ENCODE measurements at places on chromosomes 6 and 20.

GRCh38 chr6:147742440-147742839, 233.9 kb downstream of the SAMD5 start:
- DNase-seq = no peak

DNA sequence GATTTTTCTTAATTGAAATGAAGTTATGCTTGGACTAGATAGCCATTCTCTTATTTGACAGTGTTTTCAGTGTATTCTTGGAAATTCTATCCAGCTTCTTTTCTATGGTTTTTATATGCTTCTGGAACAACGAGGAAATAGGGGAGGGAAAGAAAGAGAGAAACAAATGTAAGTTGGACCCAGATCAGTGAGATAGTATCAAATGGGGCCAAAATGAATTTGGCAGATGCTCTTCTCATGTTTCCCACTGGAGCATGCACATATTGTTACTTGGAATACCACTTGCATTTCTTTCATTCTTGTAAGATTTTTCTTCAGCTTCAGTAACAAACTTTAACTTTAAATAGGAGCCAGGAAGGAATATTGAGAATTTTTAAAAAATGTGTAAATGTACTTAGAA, 312.3 kb downstream of the PRL start:
- DNase-seq = no peak

- DNase-seq = no peak
Observed at GRCh38 chr6:140485740-140486449, 1111.4 kb upstream of the CITED2 start.

GRCh38 chr6:24690593-24690992, 23.7 kb downstream of the ACOT13 start:
- DNase-seq = no peak

DNA sequence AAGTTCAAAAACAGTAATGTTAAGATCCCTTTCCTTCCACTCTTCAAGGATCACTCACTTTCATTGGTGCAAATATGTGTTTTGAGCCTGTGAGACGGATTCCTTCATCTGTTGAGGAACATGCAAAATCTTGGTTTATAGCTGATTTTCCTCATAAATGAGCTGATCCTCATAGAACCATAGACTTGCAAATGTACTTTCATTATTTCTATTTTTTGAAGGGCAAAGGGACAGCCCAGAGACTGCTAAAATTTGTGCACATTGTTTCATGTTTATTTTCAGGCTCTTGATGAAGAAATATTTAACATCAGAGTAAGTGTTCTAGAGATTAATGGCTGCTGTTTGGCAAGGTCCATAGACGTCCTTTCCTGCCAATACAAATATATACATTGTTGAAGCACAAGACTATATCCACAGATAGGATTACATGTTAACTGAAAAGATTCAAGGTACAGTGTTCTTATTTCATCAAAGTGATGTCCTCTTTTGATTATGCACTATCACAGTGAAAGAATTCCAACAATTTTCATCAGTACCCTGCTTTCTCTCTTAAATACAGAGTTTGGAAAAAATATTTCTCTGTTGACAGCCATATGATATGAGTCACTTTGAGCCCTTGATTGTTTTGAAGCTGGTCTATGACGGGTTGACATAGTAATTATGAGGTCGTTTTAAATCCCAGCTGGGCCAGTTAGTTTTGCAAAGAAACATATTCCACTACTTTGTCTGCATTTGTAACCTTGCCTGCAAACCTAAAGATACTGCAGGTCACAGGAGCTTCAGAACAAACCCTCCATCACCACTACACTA, 95.7 kb downstream of the FILIP1 start:
- no peak for DNase-seq

DNA sequence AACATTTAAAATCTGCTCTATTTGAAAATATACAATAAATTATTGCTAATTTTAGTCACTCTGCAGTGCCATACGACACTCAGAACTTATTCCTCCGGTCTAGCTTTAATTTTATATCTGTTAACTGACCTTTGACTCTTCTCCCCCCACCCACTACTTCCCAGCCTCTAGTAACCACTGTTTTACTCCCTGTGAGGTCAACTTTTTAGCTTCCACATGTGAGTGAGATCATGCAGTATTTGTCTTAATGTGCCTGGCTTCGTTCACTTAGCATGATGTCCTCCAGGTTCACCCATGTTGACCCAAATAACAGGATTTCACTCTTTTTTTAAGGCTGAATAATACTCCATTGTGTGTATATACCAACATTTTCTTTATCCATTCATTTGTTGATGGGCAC, 80.8 kb downstream of the RPP40 start:
- no peak for DNase-seq

- DNase-seq = no peak
Observed at GRCh38 chr6:8619853-8620252, 184.5 kb upstream of the SLC35B3 start.

DNA sequence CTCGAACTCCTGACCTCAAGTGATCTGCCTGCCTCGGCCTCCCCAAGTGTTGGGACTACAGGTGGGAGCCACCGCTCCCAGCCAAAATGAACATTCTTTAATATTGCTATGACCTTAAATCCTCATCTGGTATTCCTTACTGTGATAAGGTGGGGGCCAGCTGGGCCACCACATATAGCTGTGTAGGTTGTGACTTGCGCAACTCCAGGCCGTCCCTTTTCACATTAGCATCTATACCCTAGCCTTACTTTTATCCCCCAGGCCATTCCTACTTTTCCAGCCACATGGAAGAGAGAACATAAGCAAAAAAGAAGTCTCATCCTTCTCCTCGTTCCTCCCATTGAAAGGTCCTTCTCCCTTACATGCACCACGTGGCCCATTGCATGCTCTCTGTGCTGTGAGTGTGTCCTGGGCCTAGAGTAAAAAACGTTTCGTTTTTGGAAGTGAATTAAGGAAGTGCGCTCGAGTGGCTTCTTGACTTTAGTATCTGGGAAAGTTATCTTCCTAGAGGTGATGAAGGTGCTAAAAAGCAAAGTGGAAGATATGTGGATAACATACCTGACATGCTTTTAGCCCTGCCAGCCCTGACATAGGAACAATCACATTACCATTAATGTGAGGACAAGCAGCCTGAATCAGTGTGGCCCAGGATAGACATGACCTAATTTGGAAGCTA, 56.8 kb upstream of the KIF13A start:
- no peak for DNase-seq

DNA sequence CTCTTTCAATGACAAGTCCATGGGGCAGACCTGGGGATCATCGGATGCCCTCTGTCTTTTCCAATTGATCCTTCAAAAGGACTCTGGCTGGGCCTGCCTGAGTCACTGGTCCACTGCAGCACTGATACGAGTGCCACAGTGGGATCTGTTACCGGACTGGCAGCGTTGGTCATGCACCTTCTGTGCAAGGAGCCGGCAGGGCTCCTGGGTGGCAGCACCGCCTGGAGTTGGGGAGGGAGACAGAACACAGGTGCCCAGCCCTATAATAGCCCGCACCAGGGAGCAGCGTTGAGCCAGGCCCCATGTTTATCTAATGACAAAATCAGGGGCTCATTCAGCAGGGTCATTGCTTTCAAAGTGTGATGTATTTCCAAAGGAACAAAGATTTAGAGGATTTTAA, 64.2 kb upstream of the NXT1 start:
- DNase-seq = no peak

GRCh38 chr20:33709398-33709797, 10.7 kb downstream of the PXMP4 start:
- no peak for DNase-seq

DNA sequence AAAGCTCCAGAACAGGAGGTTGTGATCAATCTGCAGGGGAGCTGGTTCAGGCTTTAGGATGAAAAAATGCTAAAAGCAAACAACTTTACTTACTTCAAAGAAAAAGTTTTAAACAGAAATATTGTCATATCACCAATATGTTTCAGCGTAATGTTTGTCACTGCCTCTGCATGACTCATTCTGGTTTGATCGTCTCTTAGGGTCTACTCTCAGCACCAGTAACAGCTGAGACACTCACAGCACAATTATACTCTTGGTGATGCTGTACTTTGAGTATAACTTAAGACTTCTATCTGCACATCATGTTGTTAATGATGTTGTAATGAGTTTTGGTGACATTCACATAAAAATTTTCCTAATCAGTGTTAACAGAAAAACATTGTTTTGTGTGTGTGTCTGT, 665.4 kb downstream of the EPM2A start:
- no peak for DNase-seq

DNA sequence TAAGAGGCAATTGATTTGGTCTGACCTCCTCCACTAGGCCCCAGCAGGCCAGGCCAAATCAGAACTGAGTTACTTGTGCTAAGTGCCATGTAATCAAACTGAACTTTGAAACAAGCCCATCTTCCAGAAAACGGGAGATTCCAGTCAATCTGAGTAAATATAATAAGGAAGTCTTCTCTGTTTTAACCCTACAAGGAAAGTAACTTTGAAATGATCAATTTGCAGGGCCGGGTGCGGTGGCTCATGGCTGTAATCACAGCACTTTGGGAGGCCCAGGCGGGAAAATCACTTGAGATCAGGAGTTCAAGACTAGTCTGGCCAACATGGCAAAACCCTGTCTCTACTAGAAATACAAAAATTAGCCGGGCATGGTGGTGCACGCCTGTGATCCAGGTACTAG, 2.0 kb upstream of the SHLD1 start:
- DNase-seq = no peak

DNA sequence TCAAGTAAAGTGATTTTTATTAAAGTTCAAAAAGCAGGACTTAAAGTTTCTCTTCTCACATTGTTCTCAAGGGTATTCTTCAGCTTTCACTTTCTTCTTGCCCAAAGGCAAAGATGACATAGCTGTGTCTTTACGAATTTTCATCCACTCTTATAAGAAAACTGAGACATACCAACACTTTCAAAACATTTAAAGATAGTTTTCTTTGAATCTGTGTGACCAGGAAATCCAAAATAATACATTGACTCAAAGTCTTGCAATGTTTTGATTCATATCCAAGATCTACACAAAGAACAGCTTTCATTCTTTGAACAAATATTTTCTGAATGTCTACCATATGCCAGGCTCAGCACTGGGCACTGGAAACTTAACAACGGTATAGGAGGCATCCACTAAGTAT, 117.9 kb downstream of the SIM1 start:
- no peak for DNase-seq

GRCh38 chr6:138989098-138989983, 1.3 kb upstream of the REPS1 start:
- no peak for DNase-seq

DNA sequence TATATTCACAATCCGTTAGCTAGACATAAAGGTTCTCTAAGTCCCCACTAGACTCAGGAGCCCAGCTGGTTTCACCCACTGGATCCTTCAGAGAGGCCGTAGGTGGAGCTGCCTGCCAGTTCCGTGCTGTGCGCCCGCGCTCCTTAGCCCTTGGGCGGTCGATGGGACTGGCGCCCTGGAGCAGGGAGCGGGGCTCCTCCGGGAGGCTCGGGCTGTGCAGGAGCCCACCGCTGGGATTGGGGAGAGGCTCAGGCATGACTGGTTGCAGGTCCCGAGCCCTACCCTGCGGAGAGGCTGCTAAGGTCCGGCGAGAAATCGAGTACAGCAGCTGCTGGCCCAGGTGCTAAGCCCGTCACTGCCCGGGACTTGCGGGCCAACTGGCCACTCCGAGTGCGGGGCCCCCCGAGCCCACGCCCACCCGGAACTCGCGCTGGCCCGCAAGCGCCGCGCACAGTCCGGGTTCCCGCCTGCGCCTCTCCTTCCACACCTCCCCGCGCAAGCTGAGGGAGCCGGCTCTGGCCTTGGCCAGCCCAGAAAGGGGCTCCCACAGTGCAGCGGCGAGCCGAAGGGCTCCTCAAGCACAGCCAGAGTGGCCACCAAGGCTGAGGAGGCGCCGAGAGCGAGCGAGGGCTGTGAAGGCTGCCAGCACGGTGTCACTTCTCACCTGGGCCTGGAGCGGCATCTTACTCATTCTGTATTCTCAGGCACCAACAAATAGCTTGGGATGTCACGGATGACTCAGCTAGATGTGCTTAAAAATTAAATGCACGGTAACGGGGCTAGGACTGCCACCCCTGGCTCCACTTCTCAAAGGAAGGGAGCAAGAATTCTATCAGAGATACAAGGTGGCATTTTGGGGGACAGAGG, 44.1 kb downstream of the IRF4 start:
- no peak for DNase-seq

- DNase-seq = no peak
Observed at GRCh38 chr6:16547587-16547986, 213.7 kb downstream of the ATXN1 start.

DNA sequence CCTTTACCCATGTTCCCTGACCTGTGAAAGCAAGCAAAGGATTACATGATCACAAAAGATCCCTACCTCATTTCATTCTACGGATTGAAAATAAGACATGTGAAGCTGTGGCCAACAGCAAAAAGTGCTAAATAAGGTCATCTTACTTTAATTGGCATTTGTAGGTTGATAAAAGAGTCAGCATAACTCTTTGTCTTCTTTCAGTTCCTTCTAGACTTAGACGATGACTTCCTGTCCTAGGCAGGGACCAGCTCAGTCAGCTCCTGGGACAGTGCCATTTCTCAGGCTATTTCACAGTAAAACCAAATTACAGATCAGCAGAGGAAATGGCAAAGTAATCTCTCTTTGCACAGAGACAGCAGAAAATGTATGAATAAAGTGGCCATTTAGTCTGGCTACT, 480.7 kb downstream of the RFPL4B start:
- DNase-seq = no peak

GRCh38 chr20:23645575-23645974, 7.8 kb upstream of the CST3 start:
- no peak for DNase-seq

DNA sequence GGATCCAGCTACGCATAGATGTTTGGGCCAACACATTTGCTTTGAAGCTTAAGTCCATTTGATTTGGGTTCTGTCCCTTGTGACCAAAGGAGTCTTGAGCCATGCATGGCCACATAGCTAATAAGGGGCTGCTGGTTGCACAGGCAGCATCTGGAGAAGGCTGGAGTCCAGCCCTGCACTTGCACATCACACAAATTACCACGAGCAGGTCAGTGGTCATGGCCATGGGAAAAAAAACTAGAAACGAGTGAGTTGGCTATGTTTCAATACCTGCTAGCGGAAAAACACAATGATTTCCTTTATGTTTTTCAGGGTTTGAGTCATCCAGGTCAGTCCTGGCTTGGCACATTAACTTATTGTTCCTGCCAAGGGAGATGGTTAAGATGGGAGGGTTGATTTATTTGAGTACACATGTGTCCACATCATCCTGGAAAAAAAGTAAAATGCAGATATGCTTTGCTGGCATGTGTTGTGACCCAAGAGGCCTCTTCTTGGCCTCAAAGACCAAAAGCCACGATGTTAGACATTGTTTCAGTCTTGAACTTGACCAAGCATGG, 5.6 kb upstream of the STX16 start:
- no peak for DNase-seq

- no peak for DNase-seq
Observed at GRCh38 chr6:14354919-14355572, 237.5 kb downstream of the CD83 start.

DNA sequence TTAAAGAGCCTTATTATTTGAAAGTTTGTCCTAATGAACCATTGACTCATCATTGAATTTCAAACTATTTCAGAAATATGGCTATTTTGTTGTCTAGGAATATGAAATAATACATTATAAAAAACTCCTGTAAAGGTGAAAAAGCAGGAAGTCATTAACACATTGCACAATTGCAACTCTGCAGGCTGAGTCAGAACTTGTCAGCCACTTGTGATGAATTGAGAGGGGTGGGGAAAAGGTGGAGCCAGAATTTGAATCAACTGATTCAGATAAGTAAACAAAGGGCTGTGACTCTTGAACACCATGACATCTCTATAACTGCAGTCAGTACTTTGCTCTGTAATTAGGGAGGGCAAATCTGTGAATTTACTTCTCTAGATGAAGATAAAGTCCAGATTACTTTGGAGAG, 6.0 kb downstream of the C6orf141 start:
- no peak for DNase-seq

Measured in activated T-helper 1 cell treated with anti-CD3 and anti-CD28 coated beads, Interleukin-2, amount 50 U/mL, for 16 hours (primary cell).